ENCODE measurements at places on chromosomes 7 and 10.

DNA sequence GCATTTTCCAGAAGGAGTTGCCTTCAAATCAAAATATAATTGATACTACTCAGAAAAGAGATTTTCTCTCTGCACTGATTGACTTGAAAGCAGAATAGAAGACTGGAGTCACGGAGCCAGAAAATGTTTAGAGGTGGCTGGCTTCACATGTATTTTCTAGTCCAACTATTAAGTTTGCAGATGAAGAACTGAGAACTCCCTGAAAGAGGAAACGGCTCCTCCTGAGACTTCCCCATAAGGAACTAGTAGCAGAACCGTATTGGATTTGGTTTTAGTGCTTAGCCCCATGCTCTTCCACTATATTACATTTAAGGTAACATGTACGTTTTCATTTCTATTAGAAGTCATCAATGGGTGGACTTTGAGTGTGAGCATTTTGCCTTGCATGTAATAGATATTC is 946.3 kb downstream of the CNTNAP2 start:
- DNase-seq = no peak

DNA sequence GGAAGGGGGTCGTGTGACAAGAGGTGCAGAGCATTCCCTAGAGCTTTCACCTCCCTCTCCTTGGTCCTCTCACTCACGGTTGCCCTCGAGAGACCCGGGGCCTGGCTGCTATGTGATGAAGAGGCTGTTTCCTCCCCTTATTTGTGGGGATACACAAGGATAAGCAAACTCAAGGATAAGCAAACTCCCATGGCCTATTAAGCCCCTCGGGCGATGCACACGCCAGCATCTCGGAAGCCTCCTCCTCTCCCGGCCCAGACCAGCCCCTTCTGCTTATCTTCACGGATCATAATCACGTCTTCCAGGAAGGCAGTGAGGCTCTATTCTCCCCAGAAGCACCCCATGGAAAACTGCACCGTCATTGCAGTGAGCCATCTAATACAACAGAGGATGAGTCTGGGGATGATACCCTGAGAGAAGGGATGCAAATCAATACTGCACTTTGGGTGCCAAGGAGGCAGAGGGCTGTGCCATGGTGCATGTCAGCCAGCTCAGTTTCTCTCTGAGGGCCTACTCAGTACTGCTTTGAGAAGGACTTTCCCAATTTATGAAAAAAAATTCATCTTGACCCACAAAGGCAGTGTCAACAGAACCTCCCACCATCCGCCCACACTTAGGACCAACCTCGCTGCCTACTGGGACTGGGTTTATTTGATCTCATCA is 22.2 kb downstream of the TMEM273 start:
- no peak for DNase-seq

- no peak for DNase-seq
These were observed 148.5 kb upstream of the AKR1E2 start for GRCh38 chr10:4677296-4678021.

DNA sequence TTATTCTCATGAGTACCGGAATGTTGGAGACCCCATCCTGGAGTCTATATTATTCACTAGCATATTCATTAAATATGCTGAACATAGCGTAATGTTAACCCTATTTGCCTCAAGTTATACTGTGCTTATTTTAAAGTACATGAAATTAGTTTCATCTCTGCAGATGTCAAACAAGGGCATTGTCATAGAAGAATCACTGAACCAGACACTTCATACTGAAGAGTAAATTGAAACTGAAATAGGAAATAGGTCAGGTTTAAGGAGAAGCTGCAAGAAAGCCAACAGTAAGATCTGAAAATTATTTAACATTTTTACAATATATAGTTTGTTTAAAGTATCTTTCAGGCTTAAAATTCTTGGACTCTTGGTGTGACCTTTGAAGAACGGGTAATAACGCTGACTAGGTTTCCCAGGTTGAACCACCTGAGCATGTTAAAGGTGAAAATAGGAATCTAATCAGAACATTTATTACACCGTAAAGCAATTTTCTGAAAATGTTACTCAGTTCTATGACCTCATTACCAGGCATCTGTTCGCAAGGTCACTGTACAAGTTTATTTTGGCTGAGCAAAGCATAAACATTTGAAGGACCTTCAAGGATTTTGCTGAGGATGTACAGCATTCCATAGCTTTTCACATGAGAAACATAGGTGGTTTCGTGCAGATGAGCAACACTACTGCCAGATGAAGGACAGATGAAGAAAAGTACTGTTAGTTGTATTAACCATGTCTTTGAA is 82.7 kb downstream of the REEP3 start:
- no peak for DNase-seq

- no peak for DNase-seq
These were observed 103.0 kb downstream of the OAT start for GRCh38 chr10:124315591-124316270.

DNA sequence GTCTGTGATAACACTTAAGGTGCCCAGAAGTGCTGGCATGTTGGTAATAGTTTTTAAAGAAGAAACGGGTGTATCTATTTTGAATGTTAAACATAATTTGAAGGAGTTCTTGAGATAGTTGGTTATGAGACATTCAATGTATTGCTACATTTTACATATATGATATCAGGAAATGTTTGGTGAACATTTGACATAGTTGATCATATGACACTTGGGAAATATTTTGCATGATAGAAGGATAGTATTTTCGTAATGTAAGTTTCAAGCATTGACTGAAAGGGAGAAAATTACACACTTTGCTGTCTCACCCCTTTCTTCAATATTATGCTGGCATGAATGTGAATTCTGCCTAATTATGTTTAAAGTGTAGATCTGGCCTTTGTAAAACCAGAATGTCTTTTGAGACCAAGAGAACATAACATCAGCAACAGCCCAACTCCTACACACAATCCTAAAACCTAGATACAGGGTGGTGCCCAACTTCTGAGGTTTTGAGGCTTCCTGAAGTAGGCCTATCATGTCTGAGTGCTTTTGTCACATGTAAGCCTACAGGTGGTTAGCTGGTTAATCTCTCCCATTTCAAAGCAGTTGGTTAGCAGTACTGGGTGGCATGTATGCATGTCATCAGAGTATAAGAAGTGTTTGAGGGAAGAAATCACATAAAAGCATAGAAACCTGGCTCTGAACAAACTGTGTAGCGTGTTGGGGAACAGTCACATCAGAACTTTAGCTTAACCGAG is 2.1 kb downstream of the ADD3 start:
- peak; percentile 84 for DNase-seq

DNA sequence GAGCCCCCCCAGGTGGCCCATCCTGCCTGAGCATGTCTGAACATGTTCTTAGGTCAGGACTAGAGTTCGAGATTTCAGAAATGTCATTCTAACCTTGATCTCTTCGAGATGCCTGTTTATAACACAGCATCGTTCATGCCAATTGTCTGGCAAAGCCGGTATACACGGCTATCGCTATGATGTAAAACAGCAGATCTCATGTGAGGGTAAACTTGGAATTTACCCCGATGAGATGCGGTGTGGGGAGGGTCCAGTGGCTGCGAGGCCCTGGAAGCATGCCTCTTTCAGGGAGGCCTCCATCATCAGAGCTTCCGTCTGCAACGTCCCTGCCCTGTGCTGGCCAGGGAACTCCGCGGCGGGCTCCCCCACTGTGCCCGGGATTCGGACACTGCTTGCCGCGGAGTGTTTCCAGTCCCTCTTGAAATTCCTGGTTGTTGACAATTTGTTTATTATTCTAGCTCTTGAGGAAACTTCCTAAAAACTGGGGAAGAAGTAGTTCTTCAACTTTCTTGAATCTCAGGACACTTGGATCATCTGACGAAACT is 168.6 kb upstream of the RHEB start:
- no peak for DNase-seq

DNA sequence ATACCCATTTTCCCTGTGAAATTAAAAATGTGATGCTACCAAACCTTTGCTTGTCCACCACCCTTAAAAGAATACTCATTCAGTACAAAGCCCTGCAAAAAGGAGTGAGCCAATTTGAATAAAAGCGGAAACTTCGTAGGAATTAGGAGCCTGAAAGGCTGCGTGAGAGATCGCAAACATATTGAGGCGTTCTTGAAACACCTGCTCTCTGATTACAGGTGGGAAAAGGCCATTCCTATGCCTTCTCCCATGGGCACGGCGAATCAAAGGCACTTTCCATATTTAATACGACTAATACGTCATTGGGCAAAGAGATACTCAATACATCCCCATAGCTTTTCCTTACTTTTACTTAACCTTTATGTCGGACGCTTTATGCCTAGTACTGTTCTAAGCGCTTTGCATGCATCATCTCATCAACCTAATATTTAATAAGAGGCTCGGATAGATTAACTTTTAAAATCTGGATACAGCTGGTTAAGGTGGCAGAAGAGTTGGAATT is 30.9 kb upstream of the KMT2E start:
- DNase-seq = no peak

DNA sequence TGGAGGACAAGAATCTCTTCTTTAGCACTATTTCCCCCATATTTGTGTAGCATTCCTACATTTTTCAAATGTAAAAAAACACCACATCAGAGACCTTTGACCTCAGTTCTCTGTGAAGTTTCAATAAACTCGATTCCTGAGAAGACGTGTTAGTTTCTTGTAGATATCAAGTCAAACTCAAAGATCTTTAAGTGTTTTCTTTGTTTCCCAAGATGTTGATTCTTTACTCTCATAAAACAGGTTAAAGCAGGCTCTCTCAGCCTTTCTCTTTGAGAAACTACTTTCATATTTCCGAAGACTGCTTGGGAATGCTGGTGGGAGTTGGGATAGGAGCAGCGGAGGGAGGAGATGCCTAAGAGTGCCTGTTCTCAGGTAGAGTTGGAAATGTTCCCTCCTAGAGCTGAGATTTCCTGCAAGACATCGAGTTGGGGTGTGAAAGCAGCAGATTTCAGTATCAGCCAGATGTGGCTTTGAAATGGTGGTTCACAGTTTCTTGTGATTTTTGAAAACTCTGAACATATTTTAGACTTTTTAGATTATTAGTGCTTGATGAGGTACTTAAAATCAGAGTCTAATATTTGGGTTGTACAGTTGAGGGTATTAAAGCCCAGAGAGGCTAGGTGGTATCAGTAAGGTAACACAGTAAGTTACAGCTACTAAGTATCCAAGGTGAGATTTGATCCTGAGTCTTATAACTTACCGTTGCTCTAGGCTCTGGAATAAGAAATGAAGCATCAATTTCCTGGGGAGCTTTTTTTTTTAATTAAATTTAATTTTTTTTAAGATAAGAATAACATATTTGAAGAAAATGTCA is 13.9 kb downstream of the ADK start:
- DNase-seq = no peak

GRCh38 chr7:106895246-106895864 is 30.3 kb downstream of the PIK3CG start:
- DNase-seq = no peak

GRCh38 chr10:49518982-49519578 is 19.8 kb downstream of the ERCC6 start:
- DNase-seq = peak; percentile 56

DNA sequence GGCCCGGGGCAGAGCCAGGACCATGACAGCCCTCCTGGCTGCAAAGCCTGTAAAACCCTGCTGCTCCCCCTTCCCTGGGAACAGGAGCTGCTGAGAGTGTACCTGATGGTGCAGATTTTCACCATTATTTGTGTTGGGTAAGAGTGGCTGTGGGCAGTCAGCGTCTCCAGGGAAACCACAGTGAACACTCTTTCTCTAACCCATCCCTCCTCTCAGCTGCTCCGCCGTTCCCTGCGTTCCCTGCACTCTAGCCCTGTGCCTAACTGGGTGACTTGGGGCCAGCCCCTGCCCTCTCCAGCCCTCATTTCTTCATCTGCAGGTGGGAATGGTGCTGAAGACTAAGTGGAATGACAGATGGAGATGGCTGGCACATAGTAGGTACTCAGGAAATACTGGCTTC is 75.9 kb upstream of the PCBD1 start:
- DNase-seq = no peak
